ENCODE measurements at places on chromosomes 1 and 21. TPM values are rescaled to one million over a fixed set of nuclear protein-coding genes. Genes with fewer than 3 reads are reported as not detected.
A peak's percentile ranks its signal among the peaks of the same experiment; 100 is the strongest.

Gene UCK2
- 44.2 TPM for total RNA-seq

Gene PEAR1
- total RNA-seq: 13.7 TPM

Gene CASQ2
- total RNA-seq: not detected

Gene IVL
- not detected for total RNA-seq

Gene LRRC7
- total RNA-seq: 0.58 TPM

Gene FMO2
- total RNA-seq: 0.24 TPM

Gene SNAPIN
- total RNA-seq: 41.8 TPM

Gene SMPDL3B
- total RNA-seq: 0.21 TPM

Gene LYPD8
- not detected for total RNA-seq

Gene SPRR1A
- not detected for total RNA-seq

Gene IFI44L
- 29.7 TPM for total RNA-seq

Gene SPATA1
- total RNA-seq: 1.0 TPM

Gene S100A7A
- not detected for total RNA-seq

Gene S1PR1
- total RNA-seq: 0.17 TPM

DNA sequence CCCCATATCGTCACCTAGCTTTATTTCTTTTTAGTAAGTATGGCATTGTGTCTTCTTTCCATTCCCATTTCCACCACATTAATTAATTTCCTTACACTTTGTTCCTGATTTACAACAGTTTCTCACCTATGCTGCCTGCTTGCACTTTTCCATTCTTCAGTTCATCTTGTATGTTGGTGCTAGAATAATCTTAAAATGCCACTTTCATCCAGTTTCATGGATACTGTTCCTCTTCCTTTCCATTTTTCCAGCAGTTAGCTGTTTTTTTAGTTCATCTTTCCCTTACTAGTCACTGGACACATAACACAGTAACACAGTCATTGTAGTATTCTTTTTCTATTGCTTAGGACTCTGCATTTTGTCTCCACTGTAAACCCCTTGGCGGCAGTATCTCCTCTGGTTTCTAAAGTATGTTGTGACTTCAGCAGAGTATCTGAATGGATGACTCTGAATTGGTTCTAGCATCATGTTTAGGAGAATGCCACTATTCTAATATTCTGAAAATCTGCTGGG lies 2.1 kb downstream of the CDC7 start:
- no peak for DNase-seq

DNA sequence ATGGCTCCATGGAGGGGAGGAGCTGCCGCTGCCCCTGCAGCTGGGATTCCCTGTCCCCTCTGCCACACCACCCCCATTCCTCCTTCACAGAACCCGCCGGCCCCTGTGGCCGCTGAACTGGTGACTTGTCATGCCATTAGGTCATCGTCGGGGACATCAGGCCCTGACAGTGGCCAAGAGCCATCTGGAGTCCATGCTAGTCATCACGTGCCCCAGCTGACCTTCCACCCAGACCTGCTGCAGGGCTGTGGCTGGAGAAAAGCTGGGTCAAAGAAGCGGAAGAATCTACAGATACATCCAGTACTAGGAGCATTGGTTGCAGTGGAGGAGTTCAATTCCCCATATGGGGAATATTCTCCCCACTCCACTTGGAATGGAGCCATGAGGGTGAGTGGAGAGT lies 78.1 kb downstream of the KCNJ15 start:
- DNase-seq: peak; percentile 56

DNA sequence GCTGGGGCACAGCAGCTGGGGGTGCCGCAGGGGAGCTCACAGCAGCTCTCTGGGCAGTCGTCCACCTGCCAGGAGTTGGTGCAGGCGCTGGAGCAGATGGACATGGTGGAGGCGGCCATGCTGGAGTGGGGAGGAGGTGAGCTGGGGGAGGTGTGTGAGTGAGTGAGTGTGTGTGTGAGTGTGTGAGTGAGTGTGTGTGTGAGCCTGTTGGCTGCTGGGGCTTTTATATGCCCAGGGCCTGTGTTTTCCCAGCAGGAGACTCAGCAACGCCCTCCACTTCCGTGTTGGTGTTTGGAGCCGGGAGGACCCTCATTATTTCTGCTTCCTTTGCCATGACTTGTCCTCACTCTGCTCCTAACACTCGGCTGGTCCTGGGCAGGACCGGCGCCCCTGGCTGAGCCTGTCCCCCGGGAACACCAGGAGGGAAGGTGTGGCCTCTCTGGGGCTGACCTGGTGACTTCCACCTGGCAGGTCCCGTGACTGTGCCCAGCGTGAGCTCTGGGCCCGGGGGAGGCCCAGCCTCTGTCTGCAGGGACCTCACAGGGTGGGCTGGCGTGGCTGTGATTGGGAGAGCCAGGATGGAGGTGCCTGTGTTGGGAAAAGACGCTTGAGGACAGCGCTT lies at the start of gene KRTAP10-2:
Gene KRTAP10-2 (minus strand): TSS at position 166 of the 622 bp plus-strand sequence. CDS start 47 bp downstream, at position 119.
- DNase-seq: no peak

DNA sequence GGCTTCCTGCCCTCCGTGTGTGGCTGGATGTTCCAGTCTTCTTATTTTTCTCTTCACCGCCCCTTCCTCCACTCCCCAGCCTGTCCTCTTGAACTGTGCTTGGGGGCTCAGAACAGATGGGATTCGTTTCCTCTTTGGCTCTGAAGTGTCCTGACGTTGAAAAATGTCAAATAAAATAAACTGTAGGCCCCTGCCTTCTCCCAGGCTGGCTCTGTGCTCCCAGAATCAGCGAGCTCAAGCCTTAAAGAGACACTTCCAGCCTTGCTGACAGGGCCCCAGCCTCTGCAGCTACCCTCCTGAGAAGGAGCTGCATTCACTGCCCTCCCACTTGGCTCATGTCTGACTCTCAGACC lies 104.2 kb upstream of the IPO9 start:
- DNase-seq: no peak

GRCh38 chr1:93275634-93276295 lies 69.9 kb upstream of the DR1 start:
- no peak for DNase-seq

GRCh38 chr1:183739082-183739481 lies 65.8 kb upstream of the RGL1 start:
- no peak for DNase-seq

GRCh38 chr1:168321945-168322344 lies 41.3 kb downstream of the TBX19 start:
- no peak for DNase-seq

DNA sequence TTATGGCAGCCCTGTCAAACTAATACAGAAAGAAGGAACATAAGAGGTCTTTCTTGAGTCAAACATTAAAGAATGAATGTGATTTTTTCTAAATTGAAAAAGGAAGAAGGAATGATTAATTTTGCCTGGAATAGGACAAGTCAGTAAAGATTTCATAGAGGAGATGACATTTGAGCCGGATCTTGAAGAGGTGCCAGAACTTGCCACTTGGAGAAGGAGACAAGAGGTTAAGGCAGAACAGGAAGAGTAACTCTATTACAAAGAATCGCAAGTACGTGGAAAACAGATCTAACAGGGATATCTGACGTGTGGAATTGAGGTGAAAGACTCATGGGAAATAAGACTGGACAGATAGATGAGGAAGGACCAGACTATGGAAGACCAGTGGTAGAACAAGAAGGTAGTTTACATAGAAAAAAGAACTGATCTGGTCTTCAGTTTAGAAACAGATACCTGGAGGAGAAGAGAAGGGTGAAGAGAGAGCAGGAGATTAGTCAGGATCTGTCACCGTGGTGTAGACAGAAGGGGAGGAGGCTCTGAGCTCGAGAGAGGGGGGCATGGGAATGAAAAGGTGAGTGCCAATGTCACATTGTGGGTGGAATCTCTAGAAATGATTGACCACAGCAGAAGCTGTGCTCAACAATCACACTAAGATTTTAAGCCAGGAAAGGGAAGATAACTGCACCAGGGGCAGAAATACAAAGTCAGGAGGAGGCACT lies 32.5 kb downstream of the RHOU start:
- DNase-seq: no peak

DNA sequence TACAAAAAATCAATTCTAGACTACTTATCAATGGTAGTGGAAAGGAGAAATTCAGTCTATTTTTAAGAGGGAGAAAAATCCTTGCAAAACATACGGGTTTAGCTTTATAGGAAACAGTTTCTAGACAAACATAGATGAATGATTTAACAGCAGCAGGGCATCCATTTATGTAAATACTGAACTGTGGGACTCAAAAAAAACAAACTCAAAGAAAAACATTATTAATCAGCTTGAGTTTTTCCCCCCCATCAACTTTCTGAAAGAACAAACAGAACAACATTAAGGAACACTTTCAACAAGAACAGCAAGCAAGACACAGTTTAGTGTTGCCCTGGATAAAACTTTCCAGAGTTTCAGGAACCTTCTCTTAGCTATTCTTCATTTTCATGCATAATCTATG lies 147.3 kb upstream of the KCNK2 start:
- no peak for DNase-seq

DNA sequence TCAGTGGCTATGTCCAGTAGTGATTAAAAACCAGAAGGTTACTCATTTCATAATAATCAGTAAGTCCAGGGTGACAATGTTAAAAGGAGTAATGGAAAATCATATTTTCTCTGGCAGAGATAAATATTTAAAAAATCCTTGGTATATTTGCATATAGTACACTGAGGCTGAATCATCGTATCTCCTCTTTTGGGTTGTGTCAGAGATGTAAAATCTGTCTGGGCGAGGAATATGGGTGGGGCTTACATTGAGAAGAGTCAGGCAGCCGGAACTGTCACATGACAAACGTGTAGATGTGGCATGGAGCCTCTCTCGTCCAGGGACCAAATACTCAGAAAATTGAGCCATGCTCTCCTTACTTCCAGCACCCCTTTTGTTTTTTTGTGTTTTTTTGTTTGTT lies 120.9 kb downstream of the FMN2 start:
- DNase-seq: no peak

GRCh38 chr1:205049479-205049878 lies 6.5 kb downstream of the CNTN2 start:
- no peak for DNase-seq

GRCh38 chr1:228935855-228936727 lies 200.8 kb downstream of the RHOU start:
- no peak for DNase-seq

GRCh38 chr1:5444396-5444795 lies 547.8 kb downstream of the NPHP4 start:
- DNase-seq: no peak

Measured in chondrocyte (in vitro differentiated cells).